Suppressor macrophage treated with lipopolysaccharide for 4 hours (primary cell): ENCODE measurements at places on chromosomes 13 and 19.

- no peak for DNase-seq
These were observed 27.4 kb upstream of the ZNF83 start for GRCh38 chr19:52665529-52665928.

GRCh38 chr19:47729468-47729798, 15.9 kb upstream of the NOP53 start:
- DNase-seq: no peak

DNA sequence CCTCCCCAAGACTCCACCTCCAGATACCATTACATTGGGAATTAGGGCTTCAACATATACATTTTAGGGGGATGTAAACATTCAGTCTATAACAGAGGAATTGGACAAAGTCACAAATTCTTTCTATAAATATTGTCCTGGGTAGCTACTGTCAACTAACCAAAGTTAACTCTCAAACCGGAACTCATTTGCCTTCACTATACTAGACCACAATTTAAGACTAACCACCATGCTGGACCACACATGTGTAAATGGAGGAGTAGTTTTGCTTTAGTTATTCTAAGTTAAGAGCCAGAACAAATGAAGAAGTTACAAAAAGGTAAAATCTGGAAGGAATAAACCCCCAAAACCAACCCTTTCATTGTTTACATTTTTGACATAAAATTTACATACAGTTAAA, 222.8 kb downstream of the NDFIP2 start:
- no peak for DNase-seq

DNA sequence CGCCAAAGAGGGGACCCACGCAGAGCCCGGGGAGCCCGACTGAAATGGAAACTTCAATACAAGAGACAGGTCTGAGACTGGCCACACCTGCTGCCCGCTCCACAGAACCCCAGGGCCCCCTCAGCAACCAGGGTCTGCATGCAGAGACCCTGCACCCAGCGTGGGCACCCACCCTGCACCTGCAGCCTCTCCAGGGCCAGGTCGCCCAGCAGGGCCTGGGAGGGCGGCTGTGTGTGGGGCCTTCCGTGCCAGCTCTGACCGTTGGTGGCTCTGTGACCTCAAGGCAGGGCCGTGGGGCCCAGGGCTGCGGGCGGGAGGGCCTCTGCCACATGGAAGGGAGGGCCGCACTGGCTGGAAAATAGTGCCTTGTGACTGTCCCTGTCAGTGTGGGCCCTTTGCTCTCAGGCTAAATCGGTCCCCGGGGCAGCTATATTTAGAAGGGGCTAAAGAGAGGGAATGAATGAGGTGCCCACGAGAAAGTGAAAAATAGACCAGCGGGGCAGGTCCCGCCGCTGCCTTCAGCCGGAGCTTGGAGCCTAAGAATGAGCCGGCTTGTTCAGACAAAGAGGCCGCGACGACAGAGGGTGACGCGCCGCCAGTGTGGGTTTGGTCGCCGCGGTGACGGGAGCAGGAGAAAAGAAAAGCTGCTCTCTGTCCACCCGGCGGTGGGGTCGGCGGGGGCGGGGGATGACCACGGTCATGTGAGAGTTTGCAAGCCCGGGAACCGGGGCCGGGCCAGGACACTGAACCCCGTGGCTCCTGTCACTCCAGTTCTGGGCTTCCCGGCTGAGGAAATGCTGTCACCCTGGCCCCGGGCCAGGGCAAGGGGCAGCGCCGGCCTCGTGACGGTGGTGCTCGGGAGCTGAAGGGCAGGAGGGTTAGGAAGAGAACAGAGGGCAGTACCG, 70.5 kb downstream of the GADD45B start:
- peak; percentile 96 for DNase-seq

- peak; percentile 65 for DNase-seq
These were observed 298.8 kb downstream of the NDFIP2 start for GRCh38 chr13:79779761-79780160.

- DNase-seq: no peak
These were observed 24.7 kb downstream of the ZSWIM9 start for GRCh38 chr19:48194844-48195830.

DNA sequence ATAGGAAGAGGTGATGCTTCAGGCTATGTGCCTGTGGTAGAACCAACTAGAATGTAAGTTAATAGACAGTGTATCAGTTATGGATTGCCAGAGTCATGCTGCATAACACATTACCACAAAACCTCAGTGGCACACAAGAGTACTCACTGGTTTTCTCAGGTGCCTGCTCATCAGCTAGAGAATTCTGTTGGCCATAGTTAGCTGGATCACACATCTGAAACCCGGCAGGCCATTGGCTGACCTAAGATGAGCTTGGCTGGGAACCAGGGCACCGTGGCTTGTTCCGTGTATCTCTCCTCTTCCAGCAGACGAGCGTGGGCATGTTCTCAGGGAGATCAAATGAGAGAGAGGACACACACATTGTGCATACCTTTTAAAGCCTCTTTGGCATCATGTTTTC, 76.7 kb downstream of the TEX26 start:
- no peak for DNase-seq

DNA sequence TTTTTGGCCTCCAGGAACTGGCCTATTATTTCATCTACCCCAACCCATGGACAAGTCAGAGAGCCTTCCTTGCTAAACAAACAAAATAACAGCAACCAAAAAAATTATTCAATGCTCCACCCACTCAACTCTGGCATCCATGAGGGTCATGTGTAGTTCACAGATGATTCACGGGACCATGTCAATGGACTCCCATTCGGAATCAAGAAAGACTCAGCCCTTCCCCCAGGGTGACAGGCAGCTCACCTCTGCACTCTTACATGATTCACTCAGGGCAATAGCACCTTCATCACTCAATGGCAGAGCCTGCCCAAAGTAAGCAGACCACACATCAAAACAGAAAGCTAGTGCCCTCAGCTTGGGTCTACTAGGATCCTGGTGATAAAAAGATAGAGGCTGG, 14.3 kb upstream of the SCEL start:
- no peak for DNase-seq

DNA sequence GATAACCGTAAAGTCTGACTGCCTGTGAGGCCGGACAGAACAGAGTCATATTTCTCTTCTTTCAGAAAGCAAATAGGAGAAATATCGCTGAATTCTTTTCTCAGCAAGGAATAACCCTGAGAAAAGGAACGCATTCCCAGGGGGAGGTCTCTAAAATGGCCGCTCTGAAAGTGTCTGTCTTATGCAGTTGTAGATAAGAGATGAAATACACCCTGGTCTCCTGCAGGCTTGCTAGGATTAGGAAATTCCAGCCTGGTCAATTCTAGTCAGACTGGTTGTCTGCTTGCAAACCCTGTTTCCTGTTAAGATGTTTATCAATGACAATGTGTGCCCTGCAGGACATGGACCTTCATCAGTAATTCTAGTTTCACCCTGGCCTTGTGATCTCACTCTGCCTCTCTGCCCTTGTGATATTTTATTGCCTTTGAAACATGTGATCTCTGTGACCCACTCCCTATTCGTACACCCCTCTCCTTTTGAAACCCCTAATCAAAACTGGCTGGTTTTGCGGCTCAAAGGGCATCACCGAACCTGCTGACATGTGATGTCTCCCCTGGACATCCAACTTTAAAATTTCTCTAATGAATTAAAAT, 934.8 kb upstream of the SPRY2 start:
- DNase-seq: no peak

- no peak for DNase-seq
These were observed 7.9 kb downstream of the PIN1 start for GRCh38 chr19:9842834-9843625.

DNA sequence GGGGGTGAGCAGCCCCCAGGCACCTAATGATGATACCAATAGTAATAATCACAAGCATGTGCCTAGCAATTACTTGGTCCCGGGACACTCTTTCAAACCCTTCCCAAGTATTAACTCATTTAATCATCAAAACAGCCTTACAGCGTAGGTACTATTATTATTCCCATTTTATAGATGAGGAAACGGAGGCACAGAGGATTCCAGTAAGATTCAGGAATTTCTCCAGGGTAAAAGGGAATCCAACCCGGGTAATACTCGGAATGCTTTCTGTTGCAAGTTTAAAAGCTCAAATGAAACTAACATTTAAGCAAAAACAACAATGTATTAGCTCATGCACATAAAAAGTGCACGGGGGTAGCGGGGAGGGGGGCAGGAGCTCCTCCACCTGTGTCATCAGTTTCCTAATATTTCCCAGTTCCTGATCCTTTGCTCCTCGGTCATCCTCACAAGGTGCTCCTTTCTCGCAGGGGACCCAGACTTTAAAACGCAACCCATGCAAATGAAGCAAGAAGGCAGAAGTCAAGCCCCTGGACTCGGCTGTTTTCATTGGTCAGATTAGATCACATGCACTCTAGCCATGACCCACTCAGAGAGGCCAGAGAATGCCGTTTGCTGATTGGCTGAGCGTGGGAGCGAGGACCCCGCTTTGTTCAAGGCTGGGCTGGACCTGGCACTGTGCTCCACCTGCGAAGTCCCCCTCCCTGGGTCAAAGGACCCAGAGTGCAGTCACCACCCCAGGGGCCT, 38.3 kb upstream of the C19orf12 start:
- no peak for DNase-seq

DNA sequence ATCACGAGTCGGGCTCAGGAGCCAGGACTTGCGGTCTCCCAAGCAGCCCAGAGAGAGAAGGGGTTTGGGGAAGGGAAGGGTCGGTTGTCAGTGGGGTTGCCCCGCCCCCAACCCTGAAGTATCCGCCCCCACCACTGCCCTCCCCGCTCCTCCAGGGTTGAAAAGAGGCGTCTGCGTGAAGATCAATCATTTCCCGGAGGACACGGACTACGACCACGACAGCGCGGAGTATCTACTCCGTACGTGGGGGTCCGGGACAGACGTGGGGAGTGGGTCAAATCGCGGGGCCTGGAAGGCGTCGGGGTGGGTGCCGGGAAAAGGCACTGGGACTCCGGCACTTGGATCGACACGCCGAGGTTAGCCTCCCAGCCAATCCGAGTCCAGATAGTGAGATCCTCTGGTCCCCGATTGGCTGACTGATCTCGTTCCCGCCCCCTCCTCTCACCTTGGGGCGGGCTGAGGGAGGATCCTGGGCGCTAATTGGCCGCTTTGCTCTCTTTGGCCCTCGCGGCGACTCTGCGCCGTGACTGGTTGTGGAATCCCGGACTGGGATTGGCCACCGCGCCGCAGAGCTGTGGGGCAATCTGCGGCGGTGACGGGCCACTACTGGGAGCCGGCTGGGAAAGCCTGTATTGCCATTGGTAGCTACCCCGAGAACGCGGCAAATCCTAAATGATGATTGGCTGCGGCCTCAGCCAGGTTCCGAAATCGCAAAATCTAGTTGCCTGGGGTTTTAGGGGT, 13.3 kb upstream of the CACNG6 start:
- DNase-seq: peak; percentile 49

- DNase-seq: no peak
These were observed 72.9 kb downstream of the SLC10A2 start for GRCh38 chr13:102993348-102993747.

DNA sequence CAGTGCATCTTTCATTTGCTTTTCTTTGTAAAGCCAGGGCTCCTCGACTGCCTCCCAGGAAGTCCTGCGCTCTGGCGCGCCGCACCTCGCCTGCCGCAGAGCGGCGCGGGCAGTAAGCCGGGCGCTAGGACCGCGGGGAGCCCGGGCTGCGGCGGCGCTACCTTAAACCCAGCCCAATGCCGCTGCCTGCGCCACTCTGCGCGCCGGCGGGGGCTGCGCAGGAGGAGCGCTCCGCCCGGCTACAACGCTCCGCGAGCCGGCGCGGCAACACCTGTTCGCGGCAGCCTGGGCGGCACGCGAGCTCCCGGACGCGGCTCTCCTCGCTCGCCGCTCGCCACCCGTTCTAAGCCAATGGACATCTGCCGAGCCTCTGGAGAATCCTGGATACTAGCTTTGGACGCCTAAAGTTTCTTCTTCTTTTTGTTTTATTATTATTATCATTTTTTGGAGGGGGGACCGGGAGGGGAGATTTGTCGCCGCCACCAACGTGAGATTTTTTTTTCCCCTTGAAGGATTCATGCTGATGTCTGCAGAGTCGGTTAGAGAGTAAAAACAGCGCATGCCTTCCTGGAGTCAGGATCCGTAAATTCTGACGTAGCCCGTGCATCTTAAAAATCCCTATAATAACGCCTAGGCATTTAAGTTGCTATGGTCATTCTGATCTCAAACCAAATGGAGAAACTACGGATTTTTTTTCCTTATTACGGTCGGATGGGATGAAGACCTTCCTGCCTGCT, at the start of gene FGF9:
Gene FGF9, plus strand, starts transcription at position 191 of the 737 bp plus-strand sequence. CDS start 840 bp downstream, outside the sequence.
- peak; percentile 65 for DNase-seq

DNA sequence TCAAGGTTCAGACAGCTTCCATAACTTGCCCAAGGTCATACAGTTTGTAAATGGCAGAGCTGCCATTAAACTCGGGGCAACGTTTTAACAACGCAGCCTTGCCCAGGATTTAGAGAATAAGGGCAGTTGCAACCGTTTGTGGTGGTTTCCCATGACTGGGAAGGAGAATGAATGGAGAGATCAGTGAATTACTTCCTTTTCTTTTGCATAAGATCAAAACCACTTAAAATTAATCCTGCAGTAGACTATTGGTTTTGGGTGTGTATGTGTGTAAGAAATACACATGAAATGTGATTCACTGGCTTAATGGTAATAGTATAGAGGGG, 179.1 kb upstream of the MIR17HG start:
- no peak for DNase-seq

DNA sequence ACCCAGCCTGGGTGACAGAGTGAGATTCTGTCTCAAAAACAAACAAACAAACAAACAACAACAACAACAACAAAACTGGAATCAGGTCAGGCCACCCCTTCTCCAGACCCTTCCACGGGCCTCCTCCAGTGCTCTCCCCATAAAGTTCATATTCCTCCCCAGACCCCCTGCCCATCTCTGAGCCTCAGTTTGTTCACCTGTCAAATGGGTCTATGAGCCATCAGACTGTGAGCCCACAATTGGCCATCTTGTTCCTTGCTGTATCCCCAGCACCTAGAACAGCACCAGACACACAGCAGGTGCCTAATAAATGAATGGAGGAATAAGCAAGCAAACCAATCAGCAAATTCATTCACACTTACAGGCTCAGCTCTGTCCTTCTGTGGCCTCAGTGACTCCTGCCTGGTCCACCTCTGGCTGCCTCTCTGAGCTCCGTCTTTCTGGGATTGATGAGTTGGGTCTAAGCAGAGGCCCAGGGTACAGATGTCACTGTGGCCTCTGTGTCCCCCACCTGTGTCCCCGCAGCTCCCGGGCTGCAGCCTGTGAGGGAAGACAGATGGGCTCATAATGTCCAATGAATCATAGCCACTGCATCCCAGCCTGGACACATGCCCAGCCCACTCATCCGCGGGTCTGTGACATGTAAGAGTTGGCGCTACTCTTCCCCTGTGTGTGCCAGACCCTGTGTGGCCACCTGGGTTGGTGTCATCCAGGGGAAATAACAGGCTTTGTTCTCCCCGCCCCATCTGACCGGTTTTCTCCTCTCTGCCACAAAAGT, 19.6 kb upstream of the PTPRS start:
- DNase-seq: no peak

DNA sequence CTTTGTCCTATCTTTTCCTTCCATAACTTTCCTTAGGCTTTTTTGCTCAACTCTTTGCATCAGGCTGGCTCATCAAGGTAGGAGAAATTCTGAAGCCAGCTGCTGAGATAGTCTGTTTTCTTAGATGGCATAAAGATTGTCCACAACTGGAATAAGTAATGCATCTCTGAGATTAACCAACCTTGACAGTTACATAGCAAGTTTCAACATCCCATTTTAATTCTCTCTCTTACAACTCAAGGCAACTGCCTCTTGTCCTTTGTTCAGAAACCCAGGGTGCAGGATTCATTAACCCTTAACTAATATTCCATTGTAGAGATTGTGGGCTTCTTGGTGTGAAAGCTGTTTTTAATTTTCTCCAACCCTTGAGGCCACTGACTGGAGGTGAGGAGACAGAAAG, 239.2 kb downstream of the LACC1 start:
- no peak for DNase-seq

- no peak for DNase-seq
These were observed 1015.0 kb downstream of the SLITRK1 start for GRCh38 chr13:82867284-82867683.
